Calu3 (cell line): ENCODE measurements at places on chromosomes 1 and 21.

DNA sequence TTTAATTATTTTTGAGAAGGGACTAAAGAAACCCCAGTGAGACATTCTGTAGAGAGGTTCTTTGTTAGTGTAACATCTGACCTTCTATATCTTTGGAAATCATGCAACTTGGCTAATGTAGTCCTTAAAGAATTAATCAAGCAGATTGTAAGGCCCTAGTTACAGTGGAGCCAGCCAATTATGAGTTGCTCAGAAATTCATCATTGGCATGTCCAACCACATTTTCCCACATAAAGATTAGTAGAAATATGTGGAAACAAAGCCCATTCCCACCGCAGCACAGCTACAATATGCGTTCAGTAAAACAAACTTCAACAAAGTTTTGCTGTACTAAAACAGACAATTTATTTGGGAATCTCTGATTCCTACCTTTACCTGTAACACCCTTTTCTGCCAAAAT, 27.8 kb downstream of the WNT2B start:
- no peak for DNase-seq

DNA sequence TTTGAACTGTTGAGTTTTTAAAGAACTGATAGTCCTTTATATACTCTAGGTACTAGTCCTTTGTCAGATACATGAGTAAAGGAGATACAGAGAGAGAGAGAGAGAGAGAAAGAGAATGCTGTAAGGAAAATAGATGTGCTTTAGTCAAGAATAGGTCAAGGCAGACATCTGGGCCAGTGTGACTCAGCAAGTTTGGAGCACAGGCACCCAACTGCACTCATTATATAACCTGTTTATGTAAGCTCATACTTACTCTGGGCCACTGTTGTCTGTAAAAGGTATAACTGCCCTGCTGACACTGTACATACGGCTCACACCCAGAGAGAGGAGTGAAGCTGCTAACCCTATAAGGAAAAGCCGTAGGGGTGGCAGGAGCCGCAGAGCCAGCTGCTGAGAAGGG, 32.2 kb upstream of the AKT3 start:
- DNase-seq, result no peak

- DNase-seq, result no peak
Measured at GRCh38 chr21:15062606-15062965, 2.2 kb downstream of the NRIP1 start.

GRCh38 chr1:159187647-159188374, 16.4 kb downstream of the CADM3 start:
- no peak for DNase-seq

- no peak for DNase-seq
Measured at GRCh38 chr1:43005460-43006361, 47.0 kb upstream of the SLC2A1 start.

DNA sequence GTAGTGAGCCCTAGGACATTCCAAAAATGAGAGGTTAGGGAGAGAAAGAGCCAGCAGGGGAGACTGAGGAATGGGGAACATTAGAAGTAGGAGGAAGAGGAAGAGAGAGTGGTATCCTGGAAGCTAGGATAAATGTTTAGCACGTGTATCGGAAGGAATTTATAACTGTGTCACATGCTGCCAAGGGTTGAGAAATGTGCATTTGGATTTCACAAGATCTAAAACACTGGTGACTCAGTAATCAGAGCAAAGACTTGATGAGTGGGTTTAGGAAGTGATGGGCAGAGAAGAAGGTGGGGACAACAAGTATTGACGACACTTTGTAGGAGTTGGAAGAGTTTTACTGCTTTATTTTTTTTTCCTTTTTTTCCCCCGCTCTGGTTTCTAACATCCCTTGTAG, 193.9 kb downstream of the FMN2 start:
- no peak for DNase-seq

- no peak for DNase-seq
Measured at GRCh38 chr1:14648896-14649855, 50.7 kb downstream of the KAZN start.

DNA sequence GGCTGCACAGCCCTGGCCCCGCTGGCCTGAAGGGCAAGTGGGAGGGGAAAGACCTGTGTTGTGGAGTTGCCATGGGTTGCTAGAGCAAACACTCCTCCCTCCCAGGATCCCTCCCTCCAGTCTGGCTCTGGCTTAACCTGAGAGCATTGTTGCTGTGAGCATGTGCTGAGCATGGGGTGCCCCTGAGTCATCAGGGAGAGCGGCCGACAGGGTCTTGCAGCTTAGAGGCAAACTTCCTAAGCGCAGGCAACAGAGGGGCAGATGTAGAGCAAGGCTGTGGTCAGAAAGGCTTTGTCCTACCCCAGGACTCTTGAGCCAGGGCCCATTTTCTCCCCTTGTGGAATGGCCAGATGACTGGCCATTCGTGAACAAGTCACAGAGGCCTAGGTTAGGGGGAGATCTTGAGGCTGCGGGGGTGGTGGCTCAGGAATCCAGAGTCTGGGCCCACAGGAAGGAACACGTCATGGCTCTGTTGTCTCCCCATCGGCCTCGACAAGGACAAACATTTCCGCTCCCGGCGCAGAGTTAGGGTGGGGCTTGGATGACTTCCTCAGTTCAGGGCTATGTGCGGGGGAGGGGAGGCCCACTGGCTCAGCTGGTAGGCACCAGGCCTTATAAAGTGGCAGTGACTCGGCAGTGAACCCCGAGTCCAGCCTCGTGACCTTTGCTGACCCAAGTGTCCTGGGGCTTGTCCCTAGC, 362 bp upstream of the DYNLT4 start:
- peak; percentile 95 for DNase-seq

GRCh38 chr1:200720199-200720598, 18.5 kb upstream of the CAMSAP2 start:
- no peak for DNase-seq

GRCh38 chr1:12697397-12697796, 18.5 kb upstream of the AADACL3 start:
- DNase-seq, result no peak

GRCh38 chr1:173122958-173123852, 72.5 kb upstream of the TNFSF18 start:
- DNase-seq, result peak; percentile 55

DNA sequence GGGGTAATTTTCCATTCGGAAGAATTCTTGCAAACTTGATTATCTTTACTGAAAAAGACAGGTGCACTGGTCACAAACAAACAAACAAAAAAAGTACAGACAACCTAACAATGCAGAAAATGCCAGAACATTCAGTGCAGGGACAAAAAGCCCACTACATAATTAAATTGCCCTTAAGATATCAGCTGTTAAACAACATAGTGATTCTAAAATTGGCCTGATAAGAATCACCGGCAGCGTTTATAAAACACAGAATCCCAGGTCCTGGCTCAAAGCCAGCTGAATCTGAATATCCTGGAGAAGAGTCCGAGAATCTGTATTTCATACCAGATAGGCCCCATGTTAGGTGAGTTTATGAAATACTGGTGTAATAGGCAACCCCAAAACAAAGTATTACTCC, 6.1 kb downstream of the PLPP3 start:
- no peak for DNase-seq

- no peak for DNase-seq
Measured at GRCh38 chr1:86184426-86184825, 27.9 kb upstream of the COL24A1 start.

- no peak for DNase-seq
Measured at GRCh38 chr1:27360159-27361043, 6.4 kb downstream of the MAP3K6 start.

GRCh38 chr1:65991694-65992093, 199.0 kb downstream of the PDE4B start:
- DNase-seq, result no peak

DNA sequence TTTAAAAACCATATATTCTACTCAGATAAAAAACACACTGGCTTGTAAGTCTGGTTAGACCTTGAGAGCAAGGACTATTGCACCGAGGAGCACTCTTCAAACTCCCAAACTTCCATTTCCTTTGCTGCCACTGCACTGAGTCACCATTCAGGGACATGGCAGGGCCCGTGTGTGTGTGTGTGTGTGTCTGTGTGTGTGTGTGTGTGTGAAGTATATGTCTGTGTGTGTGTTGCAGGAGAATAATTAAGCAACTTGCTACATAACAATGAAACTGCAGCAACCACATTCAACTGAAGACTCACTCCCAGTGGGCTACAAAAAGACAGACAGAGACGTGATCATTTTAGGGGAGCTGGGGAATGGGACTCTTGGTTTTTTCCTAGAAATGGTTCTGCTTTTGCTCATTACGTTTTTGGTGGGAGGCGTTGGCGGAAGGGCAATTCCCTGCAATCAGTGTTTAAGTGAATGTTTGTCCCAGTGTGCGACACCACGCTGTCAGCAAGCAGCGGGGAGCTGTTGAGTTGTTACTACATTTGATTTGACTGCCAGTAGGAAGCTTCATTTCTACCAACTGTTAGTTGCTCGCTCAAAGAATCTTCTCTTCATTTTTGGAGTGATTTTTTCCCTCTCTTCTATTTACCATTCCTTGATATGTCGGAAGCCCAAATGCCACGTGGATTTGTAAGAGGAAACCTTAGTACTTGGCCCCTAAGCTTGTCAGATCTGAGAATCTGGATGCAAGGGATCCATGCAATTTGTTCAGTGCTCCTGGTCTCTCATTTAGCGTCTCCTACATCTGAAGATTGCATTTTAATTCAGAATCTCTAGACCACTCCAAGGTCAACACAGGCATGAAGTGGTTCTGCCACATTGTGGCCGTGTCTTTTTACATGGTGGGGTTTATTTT, 36.1 kb downstream of the ESRRG start:
- no peak for DNase-seq

DNA sequence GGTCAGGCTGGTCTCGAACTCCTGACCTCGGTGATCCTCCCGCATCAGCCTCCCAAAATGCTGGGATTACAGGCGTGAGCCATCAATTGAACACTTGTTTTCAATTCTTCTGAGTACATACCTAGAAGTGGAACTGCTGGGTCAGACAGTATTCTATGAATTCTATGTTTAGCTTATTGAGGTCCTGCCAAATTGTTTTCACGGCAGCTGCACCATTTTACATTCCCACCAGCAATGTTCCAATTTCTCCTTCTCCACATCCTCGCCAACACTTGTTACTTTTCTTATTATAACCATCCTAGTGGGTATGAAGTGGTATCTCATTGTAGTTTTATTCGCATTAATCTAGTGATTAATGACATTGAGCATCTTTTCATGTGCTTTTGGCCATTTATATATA, 49.9 kb downstream of the PTP4A2 start:
- DNase-seq, result no peak

- peak; percentile 1 for DNase-seq
Measured at GRCh38 chr1:164064501-164064900, 494.5 kb upstream of the PBX1 start.

DNA sequence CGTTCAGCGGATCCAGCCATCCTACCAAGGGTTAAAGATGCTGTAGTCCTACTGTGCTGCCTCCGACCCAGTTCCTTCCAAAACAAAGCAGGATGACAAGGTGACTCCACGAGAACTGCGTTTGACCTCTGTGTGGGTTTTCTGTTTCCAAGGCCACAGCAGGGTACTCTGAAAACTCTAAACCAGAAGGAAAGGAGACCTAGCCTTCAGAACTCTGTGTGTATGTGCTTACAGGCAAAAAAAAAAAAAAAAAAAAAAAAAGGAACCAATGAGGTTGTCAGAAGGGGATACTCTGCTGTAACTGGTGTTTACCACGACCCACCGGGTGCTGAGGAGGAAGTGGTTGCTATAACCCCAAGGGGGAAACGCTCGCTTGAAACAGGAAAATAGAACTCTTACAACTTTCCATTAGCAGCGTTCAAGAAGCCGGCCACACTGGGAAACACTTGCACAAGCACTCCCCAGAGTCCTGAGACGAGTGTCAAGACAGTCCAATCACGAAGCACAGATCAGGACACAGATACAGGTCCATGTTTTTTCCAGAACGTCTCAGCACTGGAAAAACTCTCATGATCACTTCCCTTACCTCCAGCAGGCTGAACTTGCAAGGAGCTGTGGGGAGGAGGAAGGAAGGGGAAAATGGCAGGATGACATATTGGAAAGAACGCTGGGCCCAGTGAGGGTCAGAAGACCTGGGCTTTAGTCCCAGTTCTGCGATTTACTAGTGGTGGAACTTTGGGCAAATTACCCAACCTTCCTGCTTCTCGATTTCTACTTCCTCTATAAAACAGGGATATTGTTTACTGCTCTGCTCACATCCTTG, 64.0 kb downstream of the ITPKB start:
- DNase-seq, result no peak

DNA sequence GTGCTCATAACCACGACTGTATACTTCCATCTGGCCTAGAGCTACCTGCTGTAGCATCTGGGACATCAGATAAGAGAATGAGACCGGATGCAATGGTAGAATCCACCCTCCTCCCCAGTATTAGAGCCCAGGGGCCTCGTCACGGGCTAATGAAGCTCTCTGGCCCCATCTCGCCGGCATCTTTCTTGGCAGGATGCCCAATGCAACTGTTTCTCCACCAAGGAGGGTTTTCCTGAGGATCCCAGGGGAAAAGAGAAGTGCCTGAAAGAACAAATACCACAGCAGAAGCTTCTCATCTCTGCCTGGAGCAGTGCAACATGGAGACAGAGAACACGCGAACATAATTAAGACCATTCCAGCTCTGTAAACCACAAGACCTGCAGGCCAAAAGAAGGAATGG, 80.0 kb downstream of the VWA5B1 start:
- no peak for DNase-seq

DNA sequence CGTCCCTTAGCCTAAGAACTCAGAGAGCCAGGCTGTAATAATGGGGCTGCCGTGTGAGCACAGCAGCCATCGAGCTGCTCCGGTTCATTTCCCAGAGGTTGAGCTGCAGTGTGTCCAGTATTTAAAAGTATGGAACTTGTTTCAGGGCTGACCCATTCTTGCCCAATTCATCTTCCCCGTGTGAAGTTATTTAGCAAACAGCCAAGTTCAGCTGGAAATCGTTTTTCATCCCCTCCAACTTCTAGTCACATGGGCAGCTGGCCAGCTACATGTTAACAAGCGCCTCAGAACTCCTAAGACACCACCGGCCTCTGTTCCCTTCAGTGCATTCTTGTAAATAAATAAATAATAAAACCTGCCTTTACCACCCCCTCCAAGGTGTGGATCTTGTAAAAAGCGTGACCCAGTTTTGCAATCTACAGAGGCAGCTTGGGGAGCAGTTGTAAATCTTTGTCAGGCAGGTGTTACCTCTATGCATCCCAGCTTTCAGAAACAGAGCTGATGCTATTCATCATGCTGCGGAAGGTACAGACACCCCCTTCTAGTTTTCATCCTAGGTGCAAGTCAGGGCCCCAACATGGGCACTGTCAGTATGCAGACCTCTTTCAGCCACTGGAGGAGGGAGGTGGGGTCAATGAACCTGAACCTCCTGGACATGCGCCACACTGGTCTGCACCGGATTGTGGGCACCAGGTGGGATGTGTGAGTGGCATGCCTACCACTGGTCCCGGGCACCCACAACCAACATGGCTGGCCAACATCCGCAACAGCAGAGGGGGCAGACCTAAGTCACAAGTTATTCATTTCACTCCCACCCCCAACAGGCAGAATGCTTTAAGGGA, 18.7 kb upstream of the KNCN start:
- no peak for DNase-seq

GRCh38 chr1:207336559-207337467, 15.3 kb downstream of the CD55 start:
- peak; percentile 22 for DNase-seq
